ENCODE measurements at places on chromosomes 1 and 21.

DNA sequence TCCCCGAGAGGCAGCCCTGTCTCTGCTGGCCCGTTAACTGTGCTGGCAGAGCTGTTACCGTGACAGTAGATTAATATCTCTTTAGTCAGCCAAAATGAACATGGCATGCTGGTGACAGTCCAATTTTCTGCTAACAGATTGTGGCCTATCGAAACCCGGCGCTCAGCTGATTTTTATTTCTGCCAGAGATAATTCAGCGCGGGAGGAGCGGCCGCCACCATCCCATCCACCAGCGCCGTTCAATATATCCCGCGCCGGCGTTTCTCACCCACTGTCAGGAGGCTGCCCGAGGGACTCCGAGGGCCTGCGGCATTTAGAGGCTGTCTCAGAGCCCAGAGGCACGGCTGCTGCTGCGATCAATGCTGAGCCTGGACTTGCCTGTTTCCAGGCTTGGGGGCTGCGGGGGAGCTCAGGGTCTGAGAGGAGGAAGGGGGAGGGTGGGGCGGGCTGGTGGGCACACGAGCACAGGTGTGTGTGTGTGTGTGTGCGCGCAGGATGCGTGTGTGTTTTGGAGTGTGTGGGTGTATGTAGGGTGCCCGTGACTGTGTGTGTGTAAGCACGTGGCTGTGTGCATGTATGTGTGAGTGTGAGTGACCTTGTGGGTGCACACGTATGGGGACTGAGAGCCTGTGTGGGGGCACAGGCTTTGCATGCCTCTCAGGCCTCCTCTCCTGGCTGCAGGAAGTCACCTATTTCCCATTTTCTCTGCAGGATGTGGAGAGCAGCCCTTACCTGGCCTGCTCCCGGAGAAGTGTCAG is 109.7 kb upstream of the ACTRT2 start:
- no peak for DNase-seq

GRCh38 chr21:38479641-38480525 is 18.4 kb downstream of the ERG start:
- DNase-seq, result no peak

DNA sequence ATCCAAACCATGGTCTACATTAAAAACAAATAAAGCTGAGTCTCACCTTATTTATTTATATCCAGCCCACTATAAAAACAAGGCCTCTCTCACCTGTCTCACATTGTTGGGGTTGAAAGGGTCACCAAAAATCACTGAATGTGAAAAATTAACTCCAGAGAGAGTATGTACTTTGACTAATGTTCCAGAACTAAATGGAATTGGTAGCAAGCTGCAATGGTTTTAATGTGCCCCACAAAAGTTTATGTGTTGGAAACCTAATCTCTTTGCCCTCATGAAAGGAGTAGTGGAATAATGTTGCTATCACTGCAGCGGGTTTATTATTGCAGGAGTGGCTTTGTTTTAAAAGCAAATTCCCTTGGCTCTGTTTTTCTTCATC is 230.3 kb downstream of the LTN1 start:
- no peak for DNase-seq

DNA sequence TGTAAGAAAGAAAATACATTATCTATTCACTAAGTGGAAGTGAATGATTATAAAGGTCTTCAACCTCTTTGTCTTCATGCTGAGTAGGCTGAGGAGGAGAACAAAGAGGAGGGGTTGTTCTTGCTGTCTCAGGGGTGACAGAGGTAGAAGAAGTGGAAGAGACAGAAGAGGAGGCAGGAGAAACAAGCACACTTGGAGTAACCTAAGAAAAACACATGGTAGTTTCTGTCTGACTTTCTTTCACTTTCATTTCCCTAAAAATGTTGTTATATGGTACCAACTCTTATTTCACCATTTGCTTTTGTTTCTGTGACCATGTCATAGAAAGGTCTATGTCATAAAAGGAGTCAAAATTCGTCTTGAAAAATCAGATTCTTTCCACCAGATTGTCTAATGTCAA is 696.6 kb upstream of the BRINP3 start:
- no peak for DNase-seq

DNA sequence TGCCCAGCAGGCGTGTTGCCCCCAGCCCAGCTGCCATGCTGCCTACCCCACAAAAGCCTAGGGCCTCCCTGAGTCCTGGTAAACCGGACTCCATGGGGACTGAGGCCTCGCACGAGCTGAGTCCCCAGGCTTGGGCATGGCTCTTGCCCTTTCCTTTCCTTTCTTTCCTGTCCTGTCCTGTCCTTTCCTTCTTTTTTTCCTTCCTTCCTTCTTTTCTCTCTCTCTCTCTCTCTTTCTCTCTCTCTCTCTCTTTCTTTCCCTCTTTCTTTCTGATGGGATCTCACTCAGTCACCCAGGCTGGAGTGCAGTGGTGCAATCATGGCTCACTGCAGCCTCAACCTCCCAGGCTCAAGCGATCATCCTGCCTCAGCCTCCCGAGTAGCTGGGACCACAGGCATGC is 104.4 kb downstream of the SPSB1 start:
- no peak for DNase-seq

DNA sequence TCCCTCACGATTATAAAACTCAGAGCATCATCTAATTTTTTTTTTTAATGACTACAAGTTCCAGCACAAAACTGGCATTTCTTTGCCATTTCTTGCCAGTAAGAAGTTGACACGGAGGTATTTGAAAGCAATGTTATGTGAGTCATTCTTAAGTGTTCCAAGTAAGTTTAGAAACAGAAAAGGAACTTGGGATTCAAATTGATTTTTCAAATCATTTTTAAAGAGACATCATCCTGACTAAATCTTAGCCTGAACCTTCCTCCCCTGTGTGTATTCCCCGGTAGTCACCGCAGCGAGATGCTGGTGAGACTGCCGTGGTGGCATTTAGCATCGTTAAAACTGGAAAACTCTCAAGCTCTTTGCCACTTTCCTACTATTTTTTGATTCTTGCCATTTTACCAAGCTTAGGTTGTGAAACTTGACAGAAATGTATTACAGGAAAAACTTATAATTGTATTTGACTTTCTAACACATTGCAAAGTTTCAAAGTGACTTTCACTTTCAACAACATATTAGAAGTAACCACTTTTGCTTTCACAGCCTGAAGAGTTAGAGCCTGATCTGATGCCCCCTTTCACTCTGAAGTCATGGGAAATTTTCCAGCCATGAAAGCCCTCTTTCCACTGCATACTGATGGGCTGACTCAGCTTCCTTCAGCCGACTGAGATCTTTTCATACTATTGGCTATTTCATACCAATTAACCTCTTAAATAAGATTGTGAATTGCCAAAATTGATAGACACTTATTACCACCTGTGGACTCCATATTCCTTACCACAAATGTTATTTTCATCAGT is 61.4 kb downstream of the OLFML2B start:
- DNase-seq, result peak; percentile 29

DNA sequence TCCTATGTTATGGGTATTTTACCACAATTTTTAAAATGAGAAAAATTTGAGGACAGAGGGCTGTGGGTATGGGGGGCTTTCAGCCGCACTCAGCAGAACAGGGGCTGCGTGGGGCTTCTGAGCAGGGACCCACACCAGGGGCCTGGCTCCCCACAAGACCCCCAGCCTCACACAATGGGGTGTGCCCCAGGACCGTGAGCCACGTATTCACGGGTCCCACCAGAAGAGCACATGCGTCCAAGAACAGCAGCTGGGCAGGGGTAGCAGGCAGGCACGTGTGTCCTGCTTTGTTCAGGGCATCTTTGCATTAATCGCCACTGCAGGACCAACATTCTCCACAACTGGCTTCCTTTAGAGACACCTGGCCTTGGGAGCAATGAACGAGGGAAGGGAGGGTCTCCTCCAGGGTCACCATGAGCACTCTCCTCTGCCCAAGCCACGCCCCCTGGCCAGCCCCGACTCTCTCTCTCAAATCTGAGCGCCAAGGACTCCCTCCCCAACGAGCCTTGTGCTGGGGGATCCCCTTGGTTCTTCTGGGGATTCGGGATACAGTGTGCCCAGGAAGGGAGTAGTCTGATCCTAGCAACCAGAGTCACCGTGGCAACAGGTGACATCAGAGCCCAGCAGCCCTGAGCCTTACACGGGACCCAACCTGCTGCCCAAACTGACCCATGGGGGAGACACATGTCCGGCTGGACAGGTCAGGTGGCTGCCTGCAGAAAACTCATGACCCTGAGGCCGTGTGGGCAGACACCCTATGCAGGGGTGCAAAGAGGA is 7.4 kb upstream of the ARF1 start:
- DNase-seq, result no peak

DNA sequence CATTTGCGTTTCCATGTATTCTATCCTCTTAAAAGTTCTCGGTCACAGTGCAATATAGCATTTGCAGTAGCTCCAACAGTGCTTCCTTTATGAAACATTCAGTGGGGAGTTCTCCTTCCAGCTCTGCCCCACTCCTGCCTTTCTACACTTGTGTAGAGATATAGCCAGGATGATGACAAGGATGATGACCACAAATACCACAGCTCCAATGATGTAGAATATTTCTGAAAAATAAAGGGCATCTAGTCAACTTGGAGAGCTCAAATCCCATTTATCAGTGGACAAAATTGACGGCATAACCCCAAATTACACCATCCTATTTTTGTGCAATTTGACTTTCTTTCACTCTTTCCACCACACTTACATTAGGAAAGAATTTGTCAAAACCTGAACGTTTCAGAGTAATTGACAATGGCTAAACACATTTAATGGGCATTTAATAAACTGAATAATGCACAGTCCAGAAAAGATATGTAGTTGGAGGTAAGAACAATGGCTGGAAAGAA is 11.1 kb downstream of the F3 start:
- no peak for DNase-seq

DNA sequence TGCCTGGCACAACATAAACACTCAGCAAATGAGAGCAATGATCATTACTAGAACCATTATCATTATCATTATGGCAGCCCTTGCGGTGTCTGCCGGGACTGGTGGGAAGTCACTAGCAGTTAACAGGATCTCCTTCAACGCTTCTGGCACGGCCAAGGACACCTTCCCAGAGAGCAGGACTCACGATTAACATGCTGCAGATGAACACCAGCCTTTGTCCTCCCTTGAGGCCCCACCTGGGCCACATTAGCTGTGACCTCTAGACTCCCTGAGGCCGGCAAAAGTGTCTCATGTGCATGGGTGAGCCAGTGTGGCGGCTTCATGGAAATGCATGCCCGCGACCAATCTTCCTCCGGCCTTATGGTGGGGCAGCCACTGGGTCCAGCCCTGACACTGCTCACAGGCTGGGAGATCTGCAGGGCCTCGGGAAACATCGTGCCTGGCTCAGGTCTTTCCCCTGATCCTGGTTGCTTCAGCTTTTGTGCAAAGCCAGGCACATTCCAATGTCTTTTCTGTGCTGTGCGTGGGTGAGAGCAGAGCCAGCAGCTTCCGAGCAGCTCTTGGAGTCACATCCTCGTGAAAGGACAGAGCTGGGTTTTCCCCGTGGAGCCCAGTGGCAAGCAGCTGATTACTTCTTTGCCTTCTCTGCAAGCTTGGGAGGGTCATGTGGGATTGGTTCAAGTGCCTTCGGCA is 107.3 kb downstream of the HMGB4 start:
- no peak for DNase-seq

DNA sequence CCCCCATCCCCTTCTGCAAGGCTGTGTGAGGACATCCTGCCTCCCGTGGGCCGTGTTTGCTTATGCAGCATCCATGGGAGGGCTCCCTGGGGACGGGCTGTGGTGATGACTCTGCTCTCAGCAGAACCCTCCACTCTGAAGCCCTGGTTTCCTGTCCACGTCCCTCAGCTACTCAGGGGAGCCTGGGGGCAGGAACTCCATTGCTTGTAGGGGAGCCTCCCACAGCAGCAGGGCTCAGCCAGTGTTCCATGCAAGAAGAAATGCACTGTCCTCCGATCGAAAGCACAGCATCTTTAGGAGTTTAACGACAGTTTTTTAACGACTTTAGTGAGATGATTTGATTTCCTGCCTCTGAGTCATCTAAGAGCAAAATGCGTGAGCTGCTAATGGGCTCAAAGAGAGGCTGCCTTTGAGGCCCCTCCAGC is 8.3 kb upstream of the KCNAB2 start:
- peak; percentile 51 for DNase-seq

DNA sequence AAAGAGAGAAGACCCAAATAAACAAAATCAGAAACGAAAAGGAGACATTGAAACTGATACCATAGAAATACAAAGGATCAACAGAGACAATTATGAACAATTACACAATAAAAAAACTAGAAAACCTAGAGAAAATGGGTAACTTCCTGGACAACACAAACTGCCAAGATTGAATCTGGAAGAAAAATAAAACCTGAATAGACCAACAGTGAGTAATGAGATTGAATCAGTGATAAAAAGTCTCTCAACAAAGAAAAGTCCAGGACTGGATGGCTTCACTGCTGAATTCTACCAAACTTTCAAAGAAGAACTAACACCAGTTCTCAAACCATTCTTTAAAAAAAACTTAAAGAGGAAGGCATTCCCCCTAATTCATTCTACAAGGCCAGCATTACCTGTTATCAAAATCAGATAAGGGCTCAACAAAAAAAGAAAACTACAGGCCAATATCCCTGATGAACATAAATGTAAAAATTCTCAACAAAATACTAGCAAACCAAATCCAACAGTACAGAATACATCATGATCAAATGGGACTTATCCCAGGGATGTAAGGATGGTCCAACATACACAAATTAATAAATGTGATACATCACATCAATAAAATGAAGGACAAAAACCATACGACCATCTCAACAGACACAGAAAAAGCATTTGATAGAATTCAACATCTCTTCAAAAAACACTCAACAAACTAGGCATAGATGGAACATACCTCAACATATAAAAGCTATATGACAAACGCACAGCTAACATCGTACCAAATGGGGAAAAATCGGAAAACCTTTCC is 119.9 kb downstream of the ACBD6 start:
- no peak for DNase-seq

GRCh38 chr1:230536641-230537155 is 105.6 kb upstream of the COG2 start:
- DNase-seq, result no peak

DNA sequence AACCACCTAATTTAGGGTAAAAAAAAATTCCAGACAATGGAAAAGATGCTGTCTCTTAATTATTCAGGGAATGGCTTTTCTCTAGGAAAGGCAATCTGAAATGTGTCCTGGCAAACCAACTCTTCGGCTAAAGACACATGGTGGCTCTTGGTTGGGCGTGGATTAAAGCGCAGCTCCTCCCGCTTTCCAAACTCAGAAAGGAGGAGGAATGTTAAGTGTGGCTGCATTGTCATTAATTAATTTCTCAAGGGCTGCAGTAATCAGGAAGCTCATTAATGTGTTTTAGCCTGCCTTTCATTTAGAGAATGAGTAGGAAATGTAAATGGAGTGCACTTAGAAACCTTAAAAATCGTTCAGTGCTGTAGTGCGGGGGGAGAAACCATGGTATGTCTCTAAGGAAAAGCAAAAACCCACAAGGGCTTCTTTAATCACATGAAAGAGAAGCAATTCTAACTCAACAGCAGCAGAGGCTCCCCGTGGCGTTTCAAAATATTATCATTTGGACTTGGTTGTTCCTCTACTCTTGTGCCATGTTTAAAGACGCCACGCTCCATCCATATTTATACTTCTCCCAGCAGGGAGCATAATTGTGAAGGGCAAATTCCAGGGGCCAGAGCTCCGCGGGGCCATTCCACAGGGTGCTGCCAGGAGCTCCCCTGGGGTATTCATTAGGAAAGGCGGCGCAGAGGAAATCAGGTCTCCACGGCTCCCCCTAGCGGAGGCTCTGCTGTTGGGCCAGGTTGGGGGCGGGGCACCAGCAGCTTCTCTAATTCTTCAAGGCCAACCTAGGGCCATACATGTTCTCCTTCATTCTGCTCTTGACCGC is 91.9 kb upstream of the SSX2IP start:
- peak; percentile 38 for DNase-seq

- DNase-seq, result peak; percentile 46
These were observed 39.8 kb downstream of the RAB3B start for GRCh38 chr1:51950701-51951100.

- DNase-seq, result no peak
These were observed 1626.7 kb upstream of the B3GALT2 start for GRCh38 chr1:194813096-194813495.

Measured in SJCRH30 (cell line).